Lung microvascular endothelial cell (primary cell): ENCODE measurements at places on chromosomes 13 and 19.

GRCh38 chr13:85725433-85725832 lies 73.8 kb downstream of the SLITRK6 start:
- no peak for DNase-seq

- peak; percentile 68 for DNase-seq
These were observed 557 bp downstream of the PSPC1 start for GRCh38 chr13:19782049-19782726.

GRCh38 chr19:35805526-35806102 lies 7.0 kb downstream of the PRODH2 start:
- no peak for DNase-seq

- no peak for DNase-seq
These were observed 1014.3 kb downstream of the SLITRK5 start for GRCh38 chr13:88685459-88685858.

DNA sequence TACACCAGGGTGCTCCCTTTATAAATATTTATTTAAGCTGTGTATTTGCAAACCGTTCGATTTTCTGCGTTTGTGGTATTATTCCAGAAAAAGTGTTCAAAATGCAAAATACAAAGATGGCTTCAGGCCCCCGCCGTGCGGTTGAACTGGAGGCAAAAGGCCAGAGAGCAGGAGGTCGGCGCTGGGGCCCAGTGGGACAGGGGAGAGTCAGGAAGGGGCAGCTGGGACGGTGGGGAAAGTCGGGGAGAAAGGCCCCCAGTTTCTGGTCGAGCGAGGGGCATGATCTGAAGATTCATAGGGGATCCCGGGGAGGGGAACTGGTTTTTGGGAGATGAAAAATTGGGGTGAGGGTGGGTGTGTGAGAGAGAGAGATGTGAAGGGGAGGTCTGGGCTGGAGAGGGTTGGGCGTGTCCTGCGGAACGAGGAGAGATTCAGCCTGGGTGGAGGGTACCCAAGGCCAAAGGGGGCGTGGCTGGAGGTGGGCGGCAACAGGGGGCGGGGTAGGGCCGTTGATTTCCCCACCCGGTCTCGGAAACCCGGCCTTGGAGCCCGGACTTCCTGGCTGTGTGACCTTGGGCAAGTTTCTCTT lies 678 bp downstream of the ISOC2 start:
- DNase-seq, result peak; percentile 48

DNA sequence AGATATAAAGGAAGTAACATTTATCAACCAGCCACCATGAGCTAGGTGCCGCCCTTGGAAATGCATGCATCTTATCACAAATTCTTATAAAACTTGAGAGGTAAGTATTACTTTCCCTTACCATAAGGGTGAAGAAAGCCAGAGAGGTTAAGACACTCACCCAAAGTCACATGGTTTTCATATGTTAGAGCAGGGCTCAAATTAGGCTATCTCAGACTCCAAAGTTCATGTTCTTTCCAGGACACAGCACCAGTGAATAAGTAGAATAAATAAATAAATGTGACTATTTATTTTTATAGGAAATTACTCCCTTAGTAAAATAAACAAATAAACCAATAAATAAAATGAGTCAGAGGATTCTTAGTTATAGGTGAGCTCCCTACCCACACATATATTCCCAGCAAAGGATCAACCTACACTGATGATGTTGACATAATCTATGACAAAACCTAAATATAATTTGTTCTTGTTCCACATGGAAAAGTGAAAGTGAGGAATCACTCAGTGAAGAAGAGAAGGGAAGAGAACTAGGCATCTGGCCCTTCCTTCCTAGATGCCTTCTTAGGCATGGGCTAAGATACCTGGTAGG lies 27.2 kb downstream of the SPRY2 start:
- no peak for DNase-seq

- DNase-seq, result no peak
These were observed 59.5 kb downstream of the TNFSF11 start for GRCh38 chr13:42633495-42633894.
